ENCODE measurements at places on chromosomes 6 and 20.

GRCh38 chr20:40727960-40728359 lies 38.9 kb upstream of the MAFB start:
- DNase-seq, result no peak

DNA sequence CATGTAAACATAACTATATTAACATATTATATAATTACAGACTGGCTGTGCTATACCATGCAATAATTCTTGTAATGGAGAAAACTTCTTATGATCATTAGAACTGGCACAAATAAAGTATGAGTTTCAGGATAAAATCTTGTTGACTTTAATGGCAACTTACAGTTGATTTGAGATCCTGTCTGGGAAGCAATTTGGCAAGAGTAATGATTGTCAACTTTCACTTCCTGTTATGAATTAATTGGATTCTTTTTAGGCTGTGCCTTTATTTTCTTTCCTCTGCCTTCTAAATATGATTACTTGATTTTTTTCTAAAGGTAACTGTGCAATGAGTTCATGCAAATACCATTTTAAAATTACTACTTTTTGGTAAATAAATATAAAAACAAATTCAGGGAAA lies 158.1 kb upstream of the B3GAT2 start:
- no peak for DNase-seq

GRCh38 chr6:32073101-32073500 lies 34.9 kb downstream of the CYP21A2 start:
- no peak for DNase-seq

- DNase-seq, result no peak
Observed at GRCh38 chr6:20699402-20699801, 165.1 kb downstream of the CDKAL1 start.

- DNase-seq, result no peak
Observed at GRCh38 chr6:3058957-3059356, 9.3 kb upstream of the RIPK1 start.

DNA sequence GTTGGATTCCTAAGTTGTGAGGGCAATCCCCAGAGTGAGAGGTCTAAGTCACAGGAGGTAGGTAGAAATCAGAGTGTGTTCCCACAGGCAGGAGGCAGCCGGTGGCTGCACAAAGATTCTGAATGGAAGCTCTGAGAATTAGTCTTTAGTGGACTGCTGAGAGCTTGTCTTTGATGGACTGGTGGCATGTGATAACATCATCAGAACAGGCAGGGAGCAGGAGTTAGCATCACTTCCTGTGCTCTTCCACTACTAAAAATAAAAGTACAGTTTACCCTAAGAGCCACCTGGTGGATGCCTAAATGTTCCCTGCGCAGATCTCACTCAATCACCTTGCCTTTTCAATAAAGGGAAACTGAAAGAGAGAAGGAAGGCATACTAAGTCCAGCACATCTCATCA lies 294.6 kb upstream of the POU3F2 start:
- DNase-seq, result peak; percentile 1

- DNase-seq, result no peak
Observed at GRCh38 chr6:15076565-15076964, 169.3 kb upstream of the JARID2 start.

DNA sequence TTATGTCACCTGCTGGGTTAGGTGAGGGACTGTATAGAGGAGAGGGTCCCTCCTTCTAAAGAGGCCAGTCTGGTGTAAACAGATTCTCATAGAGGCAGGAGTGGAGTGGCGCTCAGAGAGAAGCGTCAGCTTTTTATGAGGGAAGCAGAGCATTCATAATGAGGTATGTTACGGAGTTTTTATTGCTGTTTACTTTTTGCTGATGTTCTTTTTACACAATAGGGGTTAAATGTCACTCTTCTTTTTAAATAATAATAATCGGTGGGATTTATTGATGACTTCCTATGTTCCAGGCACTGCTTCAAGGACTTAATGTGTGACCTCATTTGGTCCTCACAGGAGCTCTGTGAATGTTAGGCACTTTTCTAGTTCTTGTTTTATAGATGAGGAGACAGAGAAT lies 79.9 kb downstream of the L3MBTL3 start:
- no peak for DNase-seq
